Upper lobe of left lung (tissue), 6 donors: ENCODE measurements at places on chromosomes 3 and 15.

DNA sequence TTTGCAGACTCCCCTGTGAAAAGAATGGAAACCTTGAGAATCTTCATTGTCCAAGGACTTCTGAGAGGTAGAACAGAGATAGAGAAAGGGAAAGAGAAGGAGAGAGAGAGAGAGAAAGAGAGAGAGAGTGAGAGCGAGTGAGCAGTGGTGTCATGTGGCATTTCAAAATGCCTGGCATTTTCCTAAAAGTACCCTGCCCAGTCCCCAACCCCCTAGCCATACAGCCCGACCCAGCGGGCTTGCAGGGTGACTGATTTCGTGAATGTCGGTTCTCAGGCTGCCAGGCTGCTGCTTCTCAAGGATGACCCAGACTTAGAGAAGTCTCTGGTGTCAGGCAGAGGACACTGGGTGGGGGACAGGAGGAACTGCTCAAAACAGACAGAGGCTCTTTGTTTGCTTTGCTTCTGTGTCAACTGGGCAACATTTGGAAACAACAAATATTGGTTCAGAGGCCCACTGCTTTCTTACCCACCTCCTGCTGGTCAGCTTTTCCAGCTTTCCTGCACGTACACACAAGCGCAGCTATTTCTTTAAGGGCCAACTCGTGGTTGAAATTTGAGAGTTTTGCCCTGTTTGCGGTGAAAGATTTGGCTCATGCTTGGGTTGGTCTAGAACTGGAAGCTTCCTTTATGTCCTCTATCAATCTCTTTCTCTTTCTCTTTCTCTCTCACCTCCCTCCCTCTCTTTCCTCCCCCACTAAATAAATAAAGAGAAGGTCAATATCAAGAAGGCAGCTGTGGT, 3.7 kb upstream of the TF start:
- DNase-seq = no peak
- peaks cover 6% of the 10 kb centered on the region for H3K4me1 ChIP-seq
- no peaks in the 10 kb centered on the region for H3K36me3 ChIP-seq
- no peak overlapping the region for H3K4me3 ChIP-seq

DNA sequence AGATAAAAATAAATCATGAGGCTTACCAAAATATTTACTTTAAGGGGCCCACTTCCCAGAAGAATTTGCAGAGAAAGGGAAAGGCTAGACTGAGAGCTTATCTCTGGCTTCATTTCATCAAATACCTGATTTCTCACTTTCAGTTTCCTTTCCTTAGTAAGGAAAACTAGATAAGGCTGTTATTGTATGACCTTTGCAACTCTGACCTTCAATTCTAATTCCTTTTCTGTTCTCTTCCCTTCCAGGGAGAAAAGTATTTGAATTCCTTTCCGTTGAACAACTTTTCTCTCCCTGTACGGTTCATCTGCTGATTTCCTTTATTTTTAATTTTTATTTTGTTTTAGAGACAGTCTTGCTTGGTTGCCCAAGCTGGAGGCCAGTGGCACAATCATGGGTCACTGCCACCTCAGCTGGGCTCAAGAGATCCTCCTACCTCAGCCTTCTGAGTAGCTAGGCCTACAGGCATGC, 7.1 kb upstream of the PXK start:
- H3K4me3 ChIP-seq = no peak overlapping the region
- H3K4me1 ChIP-seq = no peaks in the 10 kb centered on the region
- DNase-seq = no peak
- no peaks in the 10 kb centered on the region for H3K36me3 ChIP-seq
- H3K27me3 ChIP-seq = no peaks in the 10 kb centered on the region

- H3K4me3 ChIP-seq = no peak overlapping the region
- no peak for DNase-seq
- no peaks in the 10 kb centered on the region for H3K27me3 ChIP-seq
Measured at GRCh38 chr3:100358413-100358812, 23.9 kb downstream of the NIT2 start.

DNA sequence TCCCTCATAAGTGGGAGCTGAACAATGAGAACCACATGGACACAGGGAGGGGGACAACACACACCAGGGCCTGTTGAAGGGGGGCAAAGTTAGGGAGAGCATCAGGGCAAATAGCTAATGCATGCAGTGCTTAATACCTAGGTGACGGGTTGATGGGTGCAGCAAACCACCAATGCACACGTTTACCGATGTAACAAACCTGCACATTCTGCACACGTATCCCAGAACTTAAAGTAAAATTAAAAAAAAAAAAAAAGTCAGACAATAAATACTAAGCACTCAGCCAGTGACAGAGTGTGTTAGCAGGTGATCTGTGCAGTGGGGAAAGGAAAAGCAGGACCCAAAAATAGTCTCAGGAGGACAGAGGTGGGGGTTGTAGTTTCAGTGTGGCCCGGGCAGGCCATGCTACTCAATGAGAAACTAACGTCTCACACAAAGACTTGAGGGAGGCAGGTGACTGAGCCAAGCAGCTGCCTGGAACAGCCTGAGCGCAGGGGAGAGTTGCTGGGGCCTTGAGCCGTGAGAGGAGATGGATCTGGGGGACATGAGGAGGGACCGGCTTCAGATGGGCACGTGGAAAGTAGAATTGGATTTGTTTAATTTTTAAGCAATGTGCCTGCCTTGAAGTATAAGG, 18.4 kb downstream of the ANKDD1A start:
- H3K4me1 ChIP-seq = no peaks in the 10 kb centered on the region
- H3K27ac ChIP-seq = no peak overlapping the region
- H3K27me3 ChIP-seq = no peaks in the 10 kb centered on the region
- no peak for DNase-seq
- H3K4me3 ChIP-seq = no peak overlapping the region

DNA sequence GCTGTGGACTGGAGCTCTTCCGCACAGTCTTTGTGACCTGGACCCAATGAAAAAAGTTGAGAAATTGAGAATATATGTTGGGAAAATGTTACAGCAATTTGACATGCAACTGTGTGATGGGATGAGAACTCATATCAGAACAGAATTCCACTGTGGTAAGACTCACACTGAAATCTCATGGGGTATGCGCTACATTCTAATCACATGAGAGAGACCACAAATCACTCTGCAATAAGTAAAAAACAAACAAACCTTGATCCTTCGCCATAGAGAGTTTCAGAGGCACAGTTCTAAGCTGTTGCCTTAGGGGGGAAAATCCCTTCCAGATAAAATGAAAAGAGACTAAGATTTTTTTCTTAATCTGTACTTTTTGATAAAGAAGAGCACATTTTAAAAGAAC, 37.3 kb downstream of the LMCD1 start:
- DNase-seq = no peak
- no peak overlapping the region for H3K4me3 ChIP-seq
- peaks cover 20% of the 10 kb centered on the region for H3K4me1 ChIP-seq
- H3K27me3 ChIP-seq = no peaks in the 10 kb centered on the region
- H3K27ac ChIP-seq = no peak overlapping the region
- H3K36me3 ChIP-seq = peaks cover 70% of the 10 kb centered on the region

- no peaks in the 10 kb centered on the region for H3K27me3 ChIP-seq
- no peak overlapping the region for H3K4me3 ChIP-seq
- no peaks in the 10 kb centered on the region for H3K4me1 ChIP-seq
- H3K36me3 ChIP-seq = peaks cover 25% of the 10 kb centered on the region
Measured at GRCh38 chr15:76223521-76223920, 87.7 kb downstream of the ETFA start.

DNA sequence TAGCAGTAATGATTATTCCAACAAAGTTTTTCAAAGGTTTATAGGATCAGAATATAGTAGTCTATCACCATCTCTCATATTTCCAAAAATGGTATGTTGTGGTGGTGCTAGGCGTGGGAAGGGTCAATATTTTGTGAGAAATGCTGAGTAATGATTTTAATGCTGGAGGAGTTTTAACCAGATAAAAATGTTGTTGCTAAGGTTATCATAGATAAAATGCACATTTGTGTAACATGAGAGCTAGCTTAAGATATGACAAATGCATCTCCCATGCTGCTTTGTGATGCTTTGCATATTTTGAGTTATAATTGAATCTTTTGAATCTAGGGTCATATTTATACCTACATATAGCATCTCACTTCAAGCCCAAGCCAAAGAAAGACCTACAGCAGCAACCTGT, 103.9 kb upstream of the ROBO1 start:
- H3K27ac ChIP-seq = no peak overlapping the region
- no peak overlapping the region for H3K4me3 ChIP-seq
- no peak for DNase-seq
- H3K4me1 ChIP-seq = no peaks in the 10 kb centered on the region
- no peaks in the 10 kb centered on the region for H3K27me3 ChIP-seq

GRCh38 chr15:31060429-31061140, 40.9 kb downstream of the TRPM1 start:
- no peaks in the 10 kb centered on the region for H3K4me1 ChIP-seq
- no peaks in the 10 kb centered on the region for H3K36me3 ChIP-seq
- H3K4me3 ChIP-seq = no peak overlapping the region

DNA sequence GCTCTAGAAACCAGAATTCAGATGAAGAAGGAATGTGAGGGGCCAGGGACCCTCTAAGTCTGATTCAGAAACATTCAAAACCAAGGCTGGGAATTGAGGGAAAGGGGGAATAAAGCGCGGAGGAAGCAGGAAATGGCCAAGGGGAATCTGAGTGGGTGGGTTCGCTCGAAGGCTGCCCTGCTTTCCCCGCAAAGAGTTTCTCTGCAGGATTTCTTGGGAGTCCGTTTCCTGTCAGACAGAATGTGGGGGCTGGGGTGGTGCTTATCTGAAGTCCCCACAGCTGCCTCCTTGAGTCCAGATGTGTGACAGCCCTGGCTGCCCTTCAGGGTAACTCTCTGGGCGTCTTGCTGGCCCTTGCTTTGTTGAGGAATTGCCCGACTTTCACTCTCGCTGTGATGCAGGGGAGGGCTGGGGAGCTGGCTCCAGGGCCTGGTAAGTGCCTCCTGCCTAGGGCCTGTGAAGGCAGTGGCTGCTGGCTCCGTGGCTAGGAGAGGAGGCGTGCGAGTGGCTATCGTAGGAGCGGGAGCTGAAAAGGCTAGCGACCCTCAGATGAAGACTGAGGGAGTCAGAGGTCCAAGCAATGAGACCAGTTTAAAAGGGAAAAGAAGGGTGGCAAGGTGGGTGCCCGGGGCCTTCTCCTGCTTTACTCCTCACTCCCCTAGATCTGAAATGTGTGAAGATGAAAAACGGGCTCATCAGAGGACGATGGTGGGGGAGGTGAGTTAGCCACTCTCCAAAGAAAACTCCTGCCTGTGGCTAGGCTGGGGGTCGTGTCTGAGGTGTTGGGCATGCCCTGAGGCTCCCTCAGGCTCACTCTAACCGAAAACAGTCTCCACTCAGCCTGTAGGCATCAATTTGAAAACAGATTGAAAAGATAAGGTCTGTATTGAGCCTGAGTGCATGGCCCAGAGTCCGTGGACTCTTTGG, 143.9 kb upstream of the UMPS start:
- peaks cover 11% of the 10 kb centered on the region for H3K4me1 ChIP-seq
- no peak overlapping the region for H3K27ac ChIP-seq
- H3K27me3 ChIP-seq = no peaks in the 10 kb centered on the region
- no peaks in the 10 kb centered on the region for H3K36me3 ChIP-seq

DNA sequence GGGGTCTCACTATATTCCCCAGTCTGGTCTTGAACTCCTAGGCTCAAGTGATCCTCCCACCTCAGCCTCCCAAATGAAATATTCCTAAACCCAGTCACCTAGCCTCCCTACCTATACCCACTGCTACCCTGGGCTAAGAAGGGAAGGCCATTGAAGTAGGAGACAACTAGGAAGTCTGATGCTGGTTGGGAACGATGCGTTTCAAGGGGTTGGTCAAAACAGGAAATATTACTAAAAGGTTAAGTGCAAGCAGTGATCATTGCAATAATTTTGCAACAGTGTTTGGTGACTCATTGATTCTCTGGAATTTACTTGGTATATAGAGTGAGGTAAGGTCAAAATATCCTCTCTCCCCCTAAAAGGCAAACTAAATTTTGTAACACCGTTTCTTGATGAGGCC, 4.6 kb upstream of the UQCRC1 start:
- H3K4me3 ChIP-seq = no peak overlapping the region
- peaks cover 6% of the 10 kb centered on the region for H3K4me1 ChIP-seq
- no peaks in the 10 kb centered on the region for H3K27me3 ChIP-seq
- H3K27ac ChIP-seq = no peak overlapping the region

GRCh38 chr3:185930393-185931107, 7.3 kb downstream of the TRA2B start:
- no peak overlapping the region for H3K4me3 ChIP-seq
- peaks cover 4% of the 10 kb centered on the region for H3K36me3 ChIP-seq
- H3K27ac ChIP-seq = no peak overlapping the region
- no peaks in the 10 kb centered on the region for H3K27me3 ChIP-seq
- no peak for DNase-seq

DNA sequence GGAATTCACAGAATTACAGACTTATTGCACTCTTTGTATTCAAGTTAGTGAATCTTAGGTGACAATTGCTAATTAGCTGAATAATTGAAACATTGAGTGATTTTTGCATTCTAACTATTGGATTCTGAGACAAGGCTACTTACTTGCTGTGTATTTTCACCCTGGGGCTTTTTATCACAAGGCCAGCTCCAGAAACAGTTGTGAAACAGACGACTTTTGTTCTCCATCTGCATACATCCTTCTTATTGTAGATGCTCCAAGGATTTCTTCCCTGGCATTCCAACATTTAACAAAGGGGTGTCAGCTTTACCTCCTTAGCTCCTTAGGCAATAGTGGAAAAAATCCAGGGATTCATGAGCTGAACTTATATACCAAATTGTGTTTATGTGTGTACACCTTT, 233.2 kb upstream of the CHRM5 start:
- no peaks in the 10 kb centered on the region for H3K36me3 ChIP-seq
- H3K27me3 ChIP-seq = no peaks in the 10 kb centered on the region
- no peak for DNase-seq
- H3K27ac ChIP-seq = no peak overlapping the region
- no peaks in the 10 kb centered on the region for H3K4me1 ChIP-seq

- no peak overlapping the region for H3K4me3 ChIP-seq
- H3K27me3 ChIP-seq = no peaks in the 10 kb centered on the region
- peaks cover 3% of the 10 kb centered on the region for H3K4me1 ChIP-seq
Measured at GRCh38 chr3:174863488-174863887, 4.4 kb downstream of the NAALADL2 start.

DNA sequence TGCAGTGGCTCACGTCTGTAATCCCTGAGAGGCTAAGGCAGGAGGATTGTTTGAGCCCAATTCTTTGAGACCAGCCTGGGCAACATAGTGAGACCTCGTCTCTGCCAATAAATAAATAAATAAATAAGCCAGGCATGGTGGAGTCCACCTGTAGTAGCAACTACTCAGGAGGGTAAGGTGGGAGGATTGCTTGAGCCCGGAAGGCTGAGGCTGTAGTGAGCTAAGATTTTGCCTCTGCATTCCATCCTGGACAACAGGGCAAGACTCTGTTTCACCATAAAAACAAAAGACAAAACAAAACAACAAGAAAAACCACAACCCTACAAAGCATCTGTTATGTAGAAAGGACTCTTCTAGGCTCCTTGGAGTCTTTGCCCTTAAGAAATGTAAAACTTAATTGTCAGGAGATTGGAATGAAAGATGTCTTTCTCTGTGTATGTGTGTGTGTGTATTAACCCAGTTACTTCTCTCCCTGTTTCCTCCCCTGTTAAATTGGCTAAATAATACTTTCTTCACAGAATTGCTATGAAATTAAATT, 9.5 kb downstream of the NECTIN3 start:
- no peaks in the 10 kb centered on the region for H3K27me3 ChIP-seq
- H3K36me3 ChIP-seq = no peaks in the 10 kb centered on the region
- no peak overlapping the region for H3K4me3 ChIP-seq
- H3K27ac ChIP-seq = no peak overlapping the region
- no peaks in the 10 kb centered on the region for H3K4me1 ChIP-seq
- no peak for DNase-seq

- peaks cover 14% of the 10 kb centered on the region for H3K36me3 ChIP-seq
- H3K4me3 ChIP-seq = no peak overlapping the region
- no peaks in the 10 kb centered on the region for H3K27me3 ChIP-seq
- DNase-seq = no peak
- H3K4me1 ChIP-seq = no peaks in the 10 kb centered on the region
Measured at GRCh38 chr15:72585476-72586058, 68.9 kb upstream of the GOLGA6B start.
